Naive thymus-derived CD4-positive, alpha-beta T cell (primary cell): ENCODE measurements at places on chromosomes 1 and 21.

DNA sequence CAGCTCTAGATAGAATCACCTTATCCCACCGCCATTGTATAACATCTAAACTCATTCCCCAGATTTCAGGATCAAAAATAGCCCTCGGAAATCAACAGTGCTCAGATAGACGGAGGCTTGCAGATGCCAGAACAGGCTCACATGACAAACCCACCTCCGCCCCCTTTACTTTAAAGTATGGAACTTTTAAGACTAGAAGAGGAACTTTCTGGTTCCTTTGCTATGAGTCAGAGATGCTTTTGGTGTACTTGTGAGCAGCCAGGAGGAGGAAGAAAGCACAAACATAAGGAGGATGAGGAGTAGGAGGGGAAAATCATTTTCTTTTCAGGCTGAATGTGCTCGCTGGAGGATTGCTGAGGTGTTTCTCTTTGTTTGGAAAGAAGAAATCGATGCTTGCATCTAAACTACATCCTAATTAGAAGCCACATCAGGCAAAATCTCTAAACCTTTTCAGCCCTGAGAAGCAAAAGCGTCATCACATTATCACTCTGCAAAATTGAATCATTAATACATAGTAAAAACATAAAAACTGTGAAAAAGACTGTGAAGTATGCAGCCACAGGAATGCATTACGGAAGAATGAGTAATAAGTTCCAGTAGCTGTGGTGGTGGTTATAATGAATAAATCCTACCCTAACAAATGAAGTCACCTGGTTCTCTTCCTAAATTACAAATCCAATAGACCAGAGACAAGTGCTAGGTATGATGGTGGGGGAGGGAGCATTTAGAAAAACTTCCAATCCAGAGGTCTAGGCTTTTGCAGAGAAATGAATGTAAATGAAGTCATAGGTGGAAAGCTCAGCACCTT lies 251.3 kb downstream of the KCNH1 start:
- H3K4me3 ChIP-seq: no peak overlapping the region
- no peaks in the 10 kb centered on the region for H3K27me3 ChIP-seq
- no peak overlapping the region for H3K27ac ChIP-seq
- no peaks in the 10 kb centered on the region for H3K36me3 ChIP-seq

- no peaks in the 10 kb centered on the region for H3K36me3 ChIP-seq
- no peak overlapping the region for H3K4me3 ChIP-seq
- peaks cover 17% of the 10 kb centered on the region for H3K4me1 ChIP-seq
These were observed 11.5 kb downstream of the MCOLN2 start for GRCh38 chr1:84985365-84985764.

GRCh38 chr1:198298640-198299039 lies 141.8 kb downstream of the NEK7 start:
- peaks cover 4% of the 10 kb centered on the region for H3K36me3 ChIP-seq
- H3K27ac ChIP-seq: no peak overlapping the region
- no peak for DNase-seq
- no peak overlapping the region for H3K4me3 ChIP-seq

DNA sequence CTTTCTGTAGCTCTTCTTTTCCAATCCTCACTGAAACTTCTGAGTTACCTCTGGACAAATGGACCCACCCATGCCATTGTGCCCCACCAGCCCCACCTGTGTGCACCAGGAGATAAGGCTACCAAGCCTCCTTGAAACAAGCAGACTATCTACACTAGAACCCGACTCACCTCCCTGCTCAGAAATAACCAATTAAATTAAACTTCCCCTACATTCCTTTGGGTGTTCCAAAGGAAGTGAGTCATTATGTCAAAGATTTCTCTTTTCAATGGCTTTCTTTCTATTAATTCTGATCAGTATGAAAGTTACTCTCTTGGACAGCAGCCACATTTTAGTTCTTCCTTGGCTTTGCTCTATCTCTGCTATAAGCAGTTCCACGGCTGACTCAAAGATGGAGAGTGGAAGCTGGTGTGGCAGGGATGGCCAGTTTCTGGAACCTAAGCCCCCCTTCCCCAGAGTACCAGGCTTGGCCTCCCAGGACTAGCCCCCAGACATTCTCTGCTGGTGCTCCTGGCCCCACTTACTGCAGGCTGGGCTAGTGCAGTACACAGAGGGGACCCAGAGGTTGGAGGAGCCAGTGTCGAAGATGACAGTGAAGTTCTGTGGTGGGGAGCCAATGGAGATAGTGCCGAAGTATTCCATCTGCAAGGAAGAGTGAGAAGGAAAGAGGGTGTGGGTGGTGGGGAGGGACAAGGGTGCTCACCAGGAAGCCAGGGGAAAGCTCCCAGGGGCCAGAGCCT lies 1.9 kb downstream of the CTSE start:
- no peak for DNase-seq
- H3K27ac ChIP-seq: no peak overlapping the region
- H3K4me1 ChIP-seq: no peaks in the 10 kb centered on the region
- H3K27me3 ChIP-seq: no peaks in the 10 kb centered on the region

DNA sequence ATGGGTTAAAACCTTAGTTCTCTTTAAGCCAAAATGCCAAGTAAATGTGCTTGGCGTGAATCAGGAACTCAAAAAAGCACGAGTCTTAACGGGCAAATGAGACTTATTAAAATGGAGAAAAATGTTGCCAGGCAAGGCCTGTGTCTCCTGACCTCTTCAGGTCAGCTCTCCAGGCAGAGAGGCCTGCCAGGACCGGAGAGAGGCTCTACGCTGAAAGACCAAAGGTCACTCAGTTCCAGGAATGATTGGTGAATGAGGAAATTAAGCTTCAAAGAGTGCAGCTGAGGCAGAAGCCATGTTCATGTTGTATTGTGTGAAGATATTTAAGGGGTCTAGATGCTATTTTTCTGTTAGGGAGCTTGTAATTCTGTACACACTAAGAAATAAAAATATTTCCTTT lies 66.6 kb downstream of the SPAG17 start:
- H3K27me3 ChIP-seq: no peaks in the 10 kb centered on the region
- H3K4me1 ChIP-seq: no peaks in the 10 kb centered on the region
- no peak overlapping the region for H3K4me3 ChIP-seq
- DNase-seq: no peak
- no peak overlapping the region for H3K27ac ChIP-seq

DNA sequence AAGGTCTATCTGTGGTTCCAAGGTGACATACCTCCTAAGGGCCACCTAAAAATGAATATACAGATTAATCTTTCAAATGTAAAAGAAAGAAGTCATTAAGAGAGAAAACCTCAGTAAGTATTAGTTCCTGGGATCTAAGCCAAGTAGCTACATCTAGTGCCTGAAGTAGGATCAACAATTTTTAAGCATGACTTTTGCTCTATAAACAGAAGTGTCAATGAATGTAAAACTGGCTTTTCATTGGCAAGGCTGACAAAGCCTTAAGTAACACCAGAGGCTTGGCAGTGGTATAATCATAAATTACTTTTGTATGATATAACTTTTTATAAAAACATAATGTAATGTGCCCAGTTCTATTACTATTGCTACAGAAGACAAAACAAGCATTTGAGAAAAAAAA lies 12.2 kb upstream of the ACADM start:
- no peaks in the 10 kb centered on the region for H3K27me3 ChIP-seq
- no peaks in the 10 kb centered on the region for H3K36me3 ChIP-seq
- no peak overlapping the region for H3K4me3 ChIP-seq
- H3K27ac ChIP-seq: no peak overlapping the region

DNA sequence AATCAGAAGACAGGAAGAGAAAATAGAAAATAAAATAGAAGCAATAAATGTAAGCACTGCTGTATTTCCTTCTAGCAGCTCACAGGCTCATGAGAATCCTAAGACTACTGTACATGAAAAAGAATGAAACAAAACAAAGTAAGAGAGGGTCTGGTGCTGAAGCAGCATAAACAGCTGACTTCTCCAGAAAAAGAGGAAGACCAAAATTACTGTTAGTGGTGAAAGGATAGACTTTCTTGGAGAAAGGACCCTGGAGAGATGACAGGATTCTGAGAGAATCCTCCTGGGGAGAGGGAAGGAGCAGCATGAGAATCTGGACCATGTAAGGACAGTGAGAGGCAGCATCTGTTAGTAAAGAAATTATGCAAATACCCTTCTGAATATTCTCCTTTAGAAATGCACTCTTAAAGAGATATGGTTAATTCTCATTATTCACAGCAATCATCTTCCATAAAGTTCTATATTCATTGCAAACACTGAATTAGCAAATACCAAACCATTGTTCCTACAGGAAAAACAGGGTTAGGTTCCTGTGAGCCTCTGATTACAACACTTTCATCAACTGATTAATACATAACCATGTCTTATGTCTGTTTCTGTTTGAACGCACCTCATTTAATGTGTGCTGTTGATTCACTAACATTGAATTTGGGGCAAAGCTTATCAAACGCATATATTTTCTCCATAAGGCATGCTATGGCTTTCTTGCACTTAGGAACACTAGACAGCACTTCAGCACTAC lies 17.0 kb downstream of the SLC25A24 start:
- no peaks in the 10 kb centered on the region for H3K36me3 ChIP-seq
- H3K4me3 ChIP-seq: no peak overlapping the region
- DNase-seq: no peak
- no peaks in the 10 kb centered on the region for H3K4me1 ChIP-seq
- no peak overlapping the region for H3K27ac ChIP-seq

GRCh38 chr1:38444770-38445442 lies 398.3 kb upstream of the POU3F1 start:
- no peaks in the 10 kb centered on the region for H3K4me1 ChIP-seq
- H3K27ac ChIP-seq: no peak overlapping the region
- DNase-seq: no peak
- no peaks in the 10 kb centered on the region for H3K36me3 ChIP-seq

DNA sequence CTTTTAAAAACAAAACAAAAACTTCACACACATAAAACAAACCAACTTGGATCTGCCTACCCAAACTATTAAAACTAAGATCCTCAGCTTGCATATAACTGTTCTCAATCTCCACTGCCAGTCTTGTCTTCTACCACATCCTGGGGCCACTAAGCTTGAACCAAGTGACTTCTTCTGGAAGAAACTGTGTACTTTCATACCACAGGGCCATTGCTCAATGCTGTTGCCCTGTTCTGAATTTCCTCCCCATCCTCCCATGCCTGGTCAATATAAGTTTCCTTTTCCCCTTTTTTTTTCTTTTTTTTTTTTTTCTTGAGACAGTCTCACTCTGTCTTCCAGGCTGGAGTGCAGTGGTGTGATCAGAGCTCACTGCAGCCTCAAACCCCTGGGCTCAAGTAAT lies 109.9 kb downstream of the KIAA0319L start:
- no peak overlapping the region for H3K27ac ChIP-seq
- H3K4me3 ChIP-seq: no peak overlapping the region
- H3K4me1 ChIP-seq: peaks cover 12% of the 10 kb centered on the region
- DNase-seq: no peak
- no peaks in the 10 kb centered on the region for H3K27me3 ChIP-seq

- H3K36me3 ChIP-seq: no peaks in the 10 kb centered on the region
- DNase-seq: no peak
- H3K27ac ChIP-seq: no peak overlapping the region
These were observed 1027.3 kb downstream of the KCNT2 start for GRCh38 chr1:195580988-195581387.

DNA sequence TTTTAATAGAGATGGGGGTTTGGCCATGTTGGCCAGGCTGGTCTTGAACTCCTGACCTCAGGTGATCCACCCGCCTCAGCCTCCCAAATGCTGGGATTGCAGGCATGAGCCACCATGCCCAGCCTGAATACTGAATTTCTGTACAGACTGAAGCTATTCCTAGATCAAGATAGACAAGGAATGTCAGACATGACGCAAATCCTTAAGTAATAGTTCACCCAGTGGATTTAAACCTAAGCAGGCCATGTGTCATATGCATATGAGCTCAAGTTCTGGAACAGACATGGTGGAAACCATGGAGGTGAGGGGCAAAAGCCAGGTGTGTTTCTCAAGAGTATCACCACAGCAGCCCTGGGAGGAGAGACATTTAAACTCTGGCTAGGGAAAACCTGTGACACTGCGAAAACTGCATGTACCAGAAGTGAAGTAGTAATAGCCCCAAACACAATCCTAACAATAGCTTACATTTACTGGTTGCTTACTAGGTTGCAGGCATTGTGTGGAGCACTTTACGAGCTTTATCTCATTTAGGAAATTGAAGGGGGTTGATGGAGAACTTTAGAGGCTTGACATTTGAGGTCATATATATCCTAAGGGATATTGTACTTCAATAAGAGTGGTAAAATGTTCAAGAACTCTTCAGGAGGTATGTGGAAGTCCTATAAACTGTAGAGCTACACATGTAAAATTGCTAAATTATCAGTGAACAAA lies 31.7 kb upstream of the MAN1A2 start:
- no peaks in the 10 kb centered on the region for H3K27me3 ChIP-seq
- no peak overlapping the region for H3K27ac ChIP-seq
- H3K4me3 ChIP-seq: no peak overlapping the region
- no peak for DNase-seq
- H3K36me3 ChIP-seq: no peaks in the 10 kb centered on the region
- H3K4me1 ChIP-seq: no peaks in the 10 kb centered on the region

GRCh38 chr1:41481109-41481775 lies 3.2 kb downstream of the EDN2 start:
- no peaks in the 10 kb centered on the region for H3K4me1 ChIP-seq
- no peaks in the 10 kb centered on the region for H3K36me3 ChIP-seq
- no peaks in the 10 kb centered on the region for H3K27me3 ChIP-seq

DNA sequence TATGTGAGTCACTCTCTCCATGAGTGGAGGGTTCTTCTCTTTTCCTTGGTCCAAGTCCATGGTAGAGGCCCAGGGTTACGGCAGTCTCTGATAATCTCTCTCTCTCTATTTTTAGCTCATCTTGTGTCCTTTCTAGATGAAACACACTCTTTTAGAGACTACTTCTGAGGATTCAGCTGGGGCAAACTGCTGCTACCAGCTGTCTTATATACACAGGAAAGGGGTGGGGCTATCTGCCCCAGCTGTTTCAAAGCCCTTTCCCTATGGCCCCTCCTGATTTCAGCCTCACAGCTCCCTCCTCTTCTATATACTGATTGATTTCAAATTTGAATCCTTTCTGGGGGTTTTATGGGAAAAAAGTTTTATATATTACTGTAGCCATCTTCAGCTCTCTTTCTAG lies 324.8 kb downstream of the RWDD3 start:
- H3K4me3 ChIP-seq: no peak overlapping the region
- no peaks in the 10 kb centered on the region for H3K4me1 ChIP-seq
- no peak for DNase-seq
- no peaks in the 10 kb centered on the region for H3K27me3 ChIP-seq
- no peaks in the 10 kb centered on the region for H3K36me3 ChIP-seq

DNA sequence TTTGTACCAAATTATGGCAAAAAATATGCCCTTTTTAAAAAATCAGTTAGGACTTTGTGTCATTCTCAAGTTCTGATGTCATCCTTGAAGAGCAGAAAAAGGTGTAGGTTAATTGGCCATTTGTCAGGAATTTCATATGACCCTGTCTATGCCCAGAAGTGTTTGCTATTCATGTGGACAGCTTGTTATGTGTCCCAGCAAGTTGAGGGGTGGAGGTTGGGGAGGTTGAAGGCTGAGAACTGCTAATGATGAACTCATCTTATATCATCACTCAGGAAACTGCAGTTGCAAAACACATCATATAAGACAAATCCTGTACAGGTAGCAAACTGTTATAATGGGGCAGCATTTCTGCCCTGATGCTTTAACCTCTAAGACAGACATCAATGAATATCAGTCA lies 106.5 kb downstream of the PHTF1 start:
- H3K36me3 ChIP-seq: no peaks in the 10 kb centered on the region
- H3K4me3 ChIP-seq: no peak overlapping the region
- H3K27me3 ChIP-seq: no peaks in the 10 kb centered on the region
- no peak overlapping the region for H3K27ac ChIP-seq
